ENCODE measurements at places on chromosomes 5 and 9. TPM values are rescaled to one million over a fixed set of nuclear protein-coding genes. Genes with fewer than 3 reads are reported as not detected.

DNA sequence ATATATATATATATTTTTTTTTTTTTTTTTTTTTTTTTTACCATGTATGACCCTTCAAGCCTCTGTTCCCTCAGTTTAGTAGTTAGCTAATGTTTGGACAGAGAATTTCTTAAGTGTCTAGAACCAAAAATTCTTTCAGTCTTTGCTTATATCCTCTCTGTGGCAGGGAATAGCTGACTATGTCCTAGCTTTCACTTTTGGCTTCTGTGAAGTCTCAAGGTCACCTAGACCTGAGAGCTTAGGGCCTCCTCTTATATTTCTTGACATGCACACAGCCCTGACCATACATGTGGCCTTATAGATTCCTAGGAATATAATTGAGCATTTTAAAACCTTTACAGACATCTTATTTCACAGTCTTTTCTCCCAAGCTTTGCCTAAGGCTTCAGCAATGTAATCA is 930.8 kb upstream of the CDH9 start:
- H3K36me3 ChIP-seq = no peaks in the 10 kb centered on the region
- H3K27me3 ChIP-seq = no peaks in the 10 kb centered on the region
- no peaks in the 10 kb centered on the region for H3K4me1 ChIP-seq
- DNase-seq = no peak
- no peak overlapping the region for H3K4me3 ChIP-seq

DNA sequence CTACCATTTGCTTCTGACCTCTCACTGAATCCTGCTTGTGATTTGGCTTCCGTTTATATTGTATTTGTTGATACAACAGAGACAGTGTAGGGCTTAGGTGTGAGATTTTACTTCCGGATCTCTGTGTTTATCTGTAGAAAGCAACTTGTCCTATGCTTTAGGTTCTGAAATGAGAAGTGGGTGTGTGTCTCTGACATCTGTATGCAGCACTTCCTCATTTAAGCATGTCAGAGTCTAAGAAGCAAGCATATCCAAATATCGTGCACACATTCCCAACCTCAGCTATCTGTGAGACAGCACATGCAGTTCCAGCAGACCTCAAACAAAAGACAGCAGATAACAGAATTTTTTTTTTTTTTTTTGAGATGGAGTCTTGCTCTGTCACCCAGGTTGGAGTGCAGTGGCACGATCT is 16.3 kb downstream of the KLF9 start:
- no peak overlapping the region for H3K27ac ChIP-seq
- peak overlapping the region; percentile 5 for H3K4me3 ChIP-seq
- no peaks in the 10 kb centered on the region for H3K36me3 ChIP-seq
- no peaks in the 10 kb centered on the region for H3K27me3 ChIP-seq
- H3K4me1 ChIP-seq = peaks cover 81% of the 10 kb centered on the region

The PRDM9 gene
- not detected for total RNA-seq

DNA sequence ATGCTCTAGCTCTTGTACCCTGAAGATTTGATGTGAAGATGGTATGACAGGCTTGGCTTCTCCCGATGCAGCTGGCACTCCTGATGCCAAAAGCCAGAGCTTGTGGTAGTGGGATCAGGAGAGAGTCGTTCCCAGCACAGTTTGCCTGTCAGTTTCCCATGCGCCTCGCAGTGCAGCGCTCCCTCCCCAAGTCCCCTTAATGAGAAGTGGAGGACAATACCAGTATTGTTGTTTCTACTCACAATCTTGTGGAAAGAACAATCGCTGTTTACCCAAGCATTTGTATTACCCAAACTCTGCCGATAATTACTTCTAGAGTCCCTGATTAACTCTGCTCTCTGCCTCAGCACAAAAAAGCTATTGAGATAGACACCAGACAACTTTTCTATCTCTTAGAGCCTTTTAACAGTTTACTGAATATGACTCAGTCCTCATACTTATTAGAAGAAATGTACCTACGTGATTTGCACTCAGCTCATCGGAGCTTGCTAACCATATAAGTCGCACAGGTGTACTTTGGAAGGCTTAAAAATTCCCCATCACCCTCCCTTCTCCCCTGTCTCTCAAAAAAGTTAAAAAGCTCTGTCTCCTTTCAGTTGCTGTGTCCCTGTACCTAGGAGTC is 283.2 kb upstream of the TMEM161B start:
- DNase-seq = no peak
- no peaks in the 10 kb centered on the region for H3K36me3 ChIP-seq
- H3K4me3 ChIP-seq = no peak overlapping the region
- no peaks in the 10 kb centered on the region for H3K4me1 ChIP-seq
- H3K27me3 ChIP-seq = no peaks in the 10 kb centered on the region

DNA sequence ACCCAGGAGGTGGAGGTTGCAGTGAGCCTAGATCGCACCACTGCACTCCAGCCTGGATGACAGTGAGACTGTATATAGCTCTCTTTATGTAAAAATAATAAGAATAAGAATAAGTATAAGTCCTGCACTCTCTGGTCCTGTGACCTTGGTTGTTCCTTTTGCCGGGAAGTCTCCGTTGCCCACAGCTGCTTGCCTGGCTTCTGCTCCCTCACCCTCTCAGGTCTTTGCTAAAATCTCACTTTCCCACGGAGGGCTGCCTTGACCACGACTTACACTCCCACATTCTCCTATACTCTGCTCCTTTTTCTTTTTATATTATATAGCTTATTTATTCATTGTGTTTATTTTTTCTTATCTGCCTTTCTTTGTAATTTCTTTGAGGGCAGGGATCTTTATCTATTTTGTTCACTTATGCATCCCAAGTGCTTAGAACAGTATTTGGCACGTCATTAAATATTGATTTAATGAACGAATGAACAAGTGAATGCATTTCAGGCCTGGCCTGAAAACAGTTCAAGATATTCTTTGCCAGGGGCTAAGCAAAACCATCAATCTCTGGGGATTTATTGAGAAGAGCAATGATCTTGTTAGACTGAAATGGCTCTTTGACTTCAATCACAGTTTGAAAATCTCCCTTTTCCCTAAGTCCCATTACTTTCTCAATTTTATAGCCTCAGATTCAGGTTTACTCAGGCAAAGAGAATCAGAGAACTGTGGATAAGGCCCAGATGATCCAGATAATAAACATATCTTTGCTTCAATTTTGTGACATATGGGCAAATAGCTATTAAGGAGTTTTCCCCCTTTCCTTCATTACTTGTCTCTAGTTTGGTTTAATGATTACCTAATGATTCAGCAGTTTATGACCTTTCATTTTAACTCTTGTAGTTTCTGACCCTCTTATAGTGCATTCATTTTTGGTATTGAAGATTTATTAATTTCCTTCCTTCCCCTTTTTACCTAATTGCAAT is 60.8 kb upstream of the TMC1 start:
- no peak overlapping the region for H3K27ac ChIP-seq
- H3K4me3 ChIP-seq = no peak overlapping the region
- DNase-seq = no peak
- no peaks in the 10 kb centered on the region for H3K36me3 ChIP-seq
- H3K27me3 ChIP-seq = no peaks in the 10 kb centered on the region

The TMEM174 gene
- total RNA-seq = not detected

DNA sequence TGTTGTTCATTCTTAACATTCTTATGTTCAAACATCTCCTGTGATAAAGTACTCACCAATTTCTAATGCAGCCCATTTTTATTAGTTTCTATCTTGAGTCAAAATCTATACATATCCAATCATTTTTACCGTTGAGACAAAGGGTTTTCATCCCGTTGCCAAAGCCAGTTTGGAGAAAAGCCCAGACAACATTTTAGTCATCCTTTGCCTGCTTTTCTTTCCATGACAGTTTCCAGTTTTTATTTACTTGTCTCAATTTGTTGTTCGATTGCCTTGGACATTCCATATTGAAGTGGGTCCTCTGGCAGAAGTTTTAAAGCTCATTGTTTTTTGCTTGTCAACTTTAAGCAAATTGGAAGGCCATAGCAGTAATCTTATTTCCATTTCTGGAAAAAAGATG is 123.9 kb downstream of the RAB3C start:
- H3K36me3 ChIP-seq = no peaks in the 10 kb centered on the region
- H3K27me3 ChIP-seq = no peaks in the 10 kb centered on the region
- no peak for DNase-seq
- no peaks in the 10 kb centered on the region for H3K4me1 ChIP-seq
- no peak overlapping the region for H3K4me3 ChIP-seq

GRCh38 chr5:142507531-142508372 is 178.1 kb downstream of the FGF1 start:
- peaks cover 23% of the 10 kb centered on the region for H3K4me1 ChIP-seq
- DNase-seq = no peak
- H3K27ac ChIP-seq = no peak overlapping the region
- no peaks in the 10 kb centered on the region for H3K36me3 ChIP-seq
- H3K4me3 ChIP-seq = no peak overlapping the region
- no peaks in the 10 kb centered on the region for H3K27me3 ChIP-seq

GRCh38 chr5:90402521-90403255 is 6.9 kb downstream of the CETN3 start:
- no peak overlapping the region for H3K27ac ChIP-seq
- H3K4me3 ChIP-seq = no peak overlapping the region
- H3K4me1 ChIP-seq = peaks cover 6% of the 10 kb centered on the region
- no peak for DNase-seq
- peaks cover 21% of the 10 kb centered on the region for H3K36me3 ChIP-seq

GRCh38 chr5:17743580-17744435 is 109.5 kb downstream of the TAF11L14 start:
- no peaks in the 10 kb centered on the region for H3K36me3 ChIP-seq
- no peak for DNase-seq
- H3K27ac ChIP-seq = no peak overlapping the region
- no peaks in the 10 kb centered on the region for H3K27me3 ChIP-seq
- H3K4me3 ChIP-seq = no peak overlapping the region

DNA sequence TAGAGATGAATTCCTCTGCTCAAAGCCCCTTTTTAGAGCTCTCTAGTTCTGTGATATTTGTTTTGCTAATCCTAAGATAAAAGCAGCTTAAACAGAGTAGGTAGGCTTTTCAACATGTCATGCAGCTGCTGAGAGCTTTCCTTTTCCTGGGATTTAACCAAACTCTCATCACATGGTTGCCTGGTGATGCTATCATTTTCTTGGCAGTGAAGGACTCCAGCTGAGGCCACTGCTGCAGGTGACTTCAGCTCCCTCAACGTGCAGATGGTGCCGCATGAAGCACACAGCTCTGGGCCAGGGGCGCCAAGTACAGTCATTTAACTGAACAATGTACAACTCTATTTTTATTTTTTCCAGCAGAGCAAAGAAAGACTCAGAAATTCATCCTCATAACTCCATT is 42.2 kb downstream of the SECISBP2 start:
- H3K4me3 ChIP-seq = no peak overlapping the region
- H3K36me3 ChIP-seq = peaks cover 71% of the 10 kb centered on the region
- H3K4me1 ChIP-seq = peaks cover 16% of the 10 kb centered on the region
- H3K27me3 ChIP-seq = no peaks in the 10 kb centered on the region
- no peak for DNase-seq

The SLIT3 gene
- 30.8 TPM for total RNA-seq
